ENCODE measurements at places on chromosomes 11 and 22.
A peak's percentile ranks its signal among the peaks of the same experiment; 100 is the strongest.

GRCh38 chr11:59556917-59557348, 45.6 kb downstream of the OR4D9 start:
- no peak for DNase-seq

DNA sequence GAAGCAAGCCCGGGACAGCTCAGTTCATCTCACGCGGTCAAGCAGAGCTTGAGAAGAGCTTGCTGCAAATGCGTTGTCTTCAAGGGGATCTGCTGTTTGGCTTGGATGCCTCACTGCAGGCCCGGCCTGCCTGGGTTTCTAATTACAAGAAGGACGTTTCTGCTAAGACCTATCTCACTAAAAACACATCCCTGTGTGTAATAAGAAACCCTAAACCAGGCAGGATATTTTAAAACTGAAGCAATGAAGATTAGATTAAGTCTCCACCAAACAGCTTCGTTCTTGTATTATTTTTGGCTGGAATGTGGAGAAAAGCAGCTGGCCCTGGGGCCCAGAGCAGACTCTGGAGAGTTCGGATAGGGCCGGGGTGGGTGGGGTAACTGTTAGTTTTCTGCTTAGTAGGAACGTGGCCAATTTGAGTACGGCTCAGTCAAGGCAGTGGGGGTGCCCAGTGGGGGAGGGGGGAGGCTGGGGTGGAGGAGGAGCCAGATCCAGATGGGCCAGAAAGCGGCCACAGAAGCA, 6.0 kb downstream of the PKNOX2 start:
- peak; percentile 43 for DNase-seq

DNA sequence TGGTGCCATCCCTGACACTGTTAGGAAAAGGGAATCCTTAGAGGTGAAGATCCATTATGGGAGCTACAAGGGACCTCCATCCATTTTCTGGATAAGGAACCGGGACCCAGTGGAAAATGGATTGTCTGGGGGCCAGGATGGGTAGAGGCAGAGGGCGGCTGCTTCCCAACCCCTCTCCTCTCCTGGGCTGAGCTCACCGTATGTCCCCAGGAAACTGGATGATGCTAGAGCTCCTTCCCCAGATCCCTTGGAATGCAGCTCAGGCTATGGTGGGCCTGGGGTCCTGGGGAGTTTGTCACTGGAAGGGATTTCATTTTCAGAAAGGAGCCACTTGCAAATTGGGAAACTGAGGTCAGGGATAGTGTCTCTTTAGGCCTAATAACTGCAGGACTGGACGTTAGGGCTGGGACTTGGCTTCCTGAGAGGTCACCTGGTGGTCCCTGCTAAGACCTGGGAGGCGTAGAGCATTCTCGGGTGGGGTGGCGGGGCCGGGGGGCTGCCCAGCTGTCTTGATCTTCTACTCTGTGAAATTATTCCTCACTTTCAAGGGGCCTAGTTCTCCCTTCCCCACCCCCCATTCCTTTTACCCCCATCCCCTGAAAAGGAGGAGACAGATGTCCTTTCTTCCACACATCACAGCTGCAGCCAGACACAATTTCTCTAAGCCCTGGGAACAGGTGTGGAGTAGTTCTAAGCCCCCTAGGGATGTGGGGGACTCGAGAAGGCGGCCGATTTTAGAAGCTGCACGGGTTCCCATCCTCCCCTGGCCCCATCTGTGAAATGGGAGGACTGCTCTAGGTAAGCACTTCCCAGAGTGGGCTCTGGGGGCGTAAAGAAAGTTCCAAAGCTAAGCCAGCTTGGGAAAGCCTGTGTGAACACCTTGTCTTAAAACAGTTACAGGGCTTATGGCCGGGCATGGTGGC, 99.8 kb downstream of the PKNOX2 start:
- no peak for DNase-seq

- no peak for DNase-seq
These were observed 91.6 kb upstream of the SLC22A12 start for GRCh38 chr11:64499261-64500004.

DNA sequence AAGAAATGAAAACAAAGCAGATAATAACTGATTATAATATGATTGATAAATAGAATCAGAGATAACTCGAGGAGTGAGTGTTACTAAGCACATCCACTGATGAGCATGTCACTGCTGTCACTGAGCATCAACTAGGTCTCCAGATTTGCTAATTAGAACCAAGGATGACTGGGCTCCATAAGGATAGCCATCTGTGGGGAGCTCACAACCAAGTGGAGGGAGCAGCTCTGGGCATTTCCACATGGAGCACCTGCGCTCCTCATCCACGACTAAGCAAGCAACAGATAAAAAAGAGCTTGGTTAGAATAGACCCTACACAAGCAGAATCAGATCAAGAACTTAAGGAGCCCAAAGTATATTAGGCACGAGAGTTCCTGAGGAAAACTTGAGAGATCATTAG, 396.0 kb upstream of the B3GAT1 start:
- no peak for DNase-seq

DNA sequence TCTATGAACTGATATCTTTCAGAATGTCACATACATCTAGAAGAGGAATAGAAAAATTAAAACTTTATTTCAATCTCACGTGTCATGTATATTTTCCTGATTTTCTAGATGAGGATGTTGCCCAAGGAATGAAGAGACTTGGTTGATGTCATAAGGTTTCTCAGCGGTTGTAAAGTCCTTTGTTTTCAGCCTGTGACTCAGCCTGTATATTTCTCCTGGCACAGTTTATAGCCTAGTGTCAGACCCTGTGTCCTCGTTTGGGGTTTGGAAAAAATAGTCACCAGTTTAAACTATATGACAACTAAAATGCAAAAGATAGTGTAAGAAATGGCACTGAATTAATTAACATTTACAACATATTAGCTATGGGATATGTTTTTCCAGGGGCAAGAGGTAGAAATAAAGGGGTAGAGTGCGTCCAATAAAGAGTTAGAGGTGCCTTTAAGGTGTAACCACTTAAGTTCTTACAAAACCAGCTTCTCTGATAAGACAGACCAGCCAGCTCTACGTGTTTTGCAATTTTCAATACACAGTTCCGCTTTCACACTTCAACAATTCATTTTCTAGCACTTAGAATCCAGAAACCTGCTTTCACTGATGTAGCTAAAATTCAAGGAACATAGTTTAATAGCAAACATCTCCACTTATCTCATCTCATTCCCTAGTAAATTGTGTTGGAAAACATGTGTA, 1432.6 kb upstream of the TENM4 start:
- DNase-seq: no peak

DNA sequence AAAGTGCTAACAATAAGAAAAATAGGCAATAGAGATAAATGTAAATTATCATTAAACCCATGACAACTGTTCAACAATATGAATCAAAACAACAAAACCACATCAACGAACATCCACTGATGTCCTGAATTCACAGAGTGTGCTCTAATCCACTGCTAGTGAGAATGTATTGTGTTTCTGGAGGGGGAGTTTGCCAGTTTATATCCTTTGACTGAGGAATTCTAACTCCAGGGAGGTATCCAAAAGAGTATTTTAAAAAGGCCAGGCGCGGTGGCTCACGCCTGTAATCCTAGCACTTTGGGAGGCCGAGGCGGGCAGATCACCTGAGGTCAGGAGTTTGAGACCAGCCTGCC, 1.7 kb upstream of the WEE1 start:
- no peak for DNase-seq

GRCh38 chr11:117228091-117228490, 3.8 kb downstream of the PCSK7 start:
- no peak for DNase-seq

GRCh38 chr11:69443138-69443967, 38.1 kb upstream of the LINC01488 start:
- peak; percentile 96 for DNase-seq

- no peak for DNase-seq
These were observed 6.9 kb downstream of the RBFOX2 start for GRCh38 chr22:36021606-36022153.

DNA sequence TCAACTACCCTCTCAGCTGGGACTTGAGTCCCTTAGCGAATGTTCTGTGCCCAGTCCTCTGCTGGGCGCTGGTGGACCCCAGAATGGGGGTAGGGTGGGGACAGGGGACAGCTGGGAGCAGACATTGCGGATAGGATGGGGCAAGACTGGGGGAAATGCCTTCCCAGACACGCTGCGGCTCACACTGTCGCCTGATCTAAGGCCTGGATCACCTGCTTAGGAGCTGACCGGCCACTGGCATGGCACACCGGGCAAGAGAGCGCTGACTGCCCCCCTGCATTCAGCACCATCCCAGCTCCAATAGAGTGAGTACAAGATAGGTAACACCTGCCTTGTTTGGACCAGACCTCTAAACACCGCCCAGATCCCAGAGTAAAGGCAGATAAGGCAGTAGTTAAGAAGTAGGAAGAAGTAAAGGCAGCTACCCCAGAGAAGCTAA, 1.4 kb downstream of the ARVCF start:
- DNase-seq: no peak
